Foreskin keratinocyte (primary cell): ENCODE measurements at places on chromosomes 4 and X. TPM values are rescaled to one million over a fixed set of nuclear protein-coding genes. Genes with fewer than 3 reads are reported as not detected.

- no peak for DNase-seq
These were observed 545.0 kb downstream of the GABRG1 start for GRCh38 chr4:45578874-45579273.

DNA sequence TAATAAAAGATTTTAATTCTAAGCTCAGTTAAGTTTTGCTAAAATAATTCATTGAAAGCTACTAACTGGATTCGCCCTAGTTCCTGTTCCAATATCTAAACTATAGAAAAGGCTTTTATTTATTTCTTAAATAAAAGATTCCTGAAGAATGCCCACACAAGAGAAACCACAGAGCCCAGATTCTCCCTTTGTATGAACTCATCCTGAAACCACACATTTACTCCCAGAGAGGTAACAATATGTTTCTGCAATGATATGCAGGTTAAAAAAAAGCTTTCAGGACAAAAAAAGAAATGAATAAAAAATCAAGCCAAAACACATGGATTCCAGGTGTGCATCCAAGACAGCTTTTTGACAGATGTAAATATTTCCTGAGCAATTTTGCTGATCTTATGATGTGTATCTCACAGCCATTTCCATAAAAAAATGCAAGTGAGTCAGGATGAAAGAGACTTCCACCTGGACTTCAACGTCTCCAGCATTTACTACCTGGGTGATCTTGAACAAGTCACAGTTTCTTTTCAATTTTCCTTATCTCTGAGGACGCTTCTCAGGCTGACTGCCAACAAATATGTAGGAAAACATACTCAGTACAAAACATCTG, 234.4 kb upstream of the FAT1 start:
- DNase-seq: peak; percentile 84

PNCK gene
- 0.07 and 0.15 TPM in 2 replicates for polyA plus RNA-seq

ATP2B3 gene
- not detected in 2 replicates for polyA plus RNA-seq

DNA sequence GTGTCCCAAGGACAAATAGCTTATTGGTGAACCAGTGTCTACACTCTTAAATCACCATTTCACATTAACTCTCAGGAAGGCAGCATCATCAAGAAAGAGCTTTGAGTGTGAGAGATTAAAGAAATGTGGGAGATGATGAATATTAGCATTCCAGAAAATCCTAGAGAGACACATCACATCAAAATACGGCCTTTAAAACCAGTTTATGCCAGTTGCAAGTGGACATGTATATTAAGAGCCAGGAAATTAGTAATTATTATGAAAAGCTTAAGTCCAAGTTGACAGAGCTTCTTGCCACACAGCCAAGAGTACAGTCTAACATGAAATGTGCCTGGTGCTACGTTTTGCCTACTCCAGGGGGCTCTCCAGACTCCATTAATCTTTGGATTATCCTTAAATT, 503.0 kb upstream of the BOD1L1 start:
- DNase-seq: no peak
